ENCODE measurements at places on chromosomes 16 and 17. TPM values are rescaled to one million over a fixed set of nuclear protein-coding genes. Genes with fewer than 3 reads are reported as not detected.

The CTRB2 gene
- not detected for total RNA-seq

The ZFP3 gene
- 0.81 TPM for total RNA-seq

The TP53TG3B gene
- total RNA-seq, result 0.16 TPM

The MYH8 gene
- not detected for total RNA-seq

The LYRM9 gene
- total RNA-seq, result 4.7 TPM

The ALDH3A1 gene
- 1.1 TPM for total RNA-seq
